ENCODE measurements at places on chromosomes 3 and 15.

DNA sequence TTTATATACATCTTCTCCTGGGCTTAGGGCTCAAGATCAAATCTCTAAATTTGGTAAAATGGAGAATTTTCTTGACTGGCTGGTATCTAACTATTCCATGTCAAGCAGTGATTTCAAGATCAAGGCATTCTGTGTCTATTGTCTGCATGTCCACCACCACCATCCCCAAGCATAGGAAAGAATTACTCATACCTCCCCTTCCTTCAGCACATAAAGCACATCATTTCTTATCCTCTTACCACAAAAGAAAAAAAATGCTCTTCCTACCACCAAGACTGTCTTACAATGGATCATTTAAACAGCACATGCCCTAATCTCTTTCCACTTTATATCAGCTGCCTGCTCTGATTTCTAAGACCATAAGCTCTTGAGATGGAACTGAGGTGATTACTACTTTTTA lies 470.5 kb upstream of the THBS1 start:
- no peak for DNase-seq

DNA sequence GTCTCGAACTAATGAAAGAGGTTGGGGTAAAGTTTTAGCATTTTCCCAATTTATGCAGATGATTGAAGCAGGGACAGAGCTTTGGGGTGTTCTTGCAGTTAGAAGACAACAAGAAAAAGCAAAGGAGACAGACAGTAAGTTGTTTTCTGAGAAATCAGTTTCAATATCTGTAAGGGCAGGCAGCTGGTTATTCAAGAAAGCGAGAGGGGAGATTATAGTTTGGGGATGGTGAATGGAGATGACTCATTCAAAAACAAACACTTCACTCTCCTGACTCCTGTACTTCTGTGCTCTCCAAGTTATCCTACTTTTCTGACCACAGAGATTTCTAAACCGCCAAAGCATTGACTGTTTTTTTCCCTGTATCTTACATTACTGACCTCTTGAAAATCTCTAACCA lies 352.0 kb downstream of the GAP43 start:
- no peak for DNase-seq

- no peak for DNase-seq
Observed at GRCh38 chr3:172138792-172139507, 99.6 kb downstream of the FNDC3B start.

- no peak for DNase-seq
Observed at GRCh38 chr3:43236008-43236407, 50.3 kb upstream of the SNRK start.

DNA sequence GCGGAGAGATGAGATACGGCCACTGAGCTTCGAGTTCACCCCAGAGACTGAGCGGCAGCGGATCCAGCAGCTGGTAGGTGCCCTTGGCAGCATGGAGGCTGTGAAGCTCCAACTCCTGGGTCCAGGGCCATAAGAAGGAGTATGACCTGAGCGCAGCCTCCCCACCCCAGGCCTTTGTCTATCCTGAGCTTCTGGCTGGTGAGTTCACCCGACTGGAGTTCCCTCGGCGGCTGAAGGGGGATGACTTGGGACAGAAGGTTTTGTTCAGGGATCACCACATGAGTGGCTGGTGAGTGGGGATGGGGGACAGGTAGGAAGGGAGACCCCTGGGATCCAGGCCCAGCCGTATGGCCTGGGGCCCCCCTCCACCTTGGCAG lies 2.6 kb downstream of the PPM1M start:
- DNase-seq: no peak

DNA sequence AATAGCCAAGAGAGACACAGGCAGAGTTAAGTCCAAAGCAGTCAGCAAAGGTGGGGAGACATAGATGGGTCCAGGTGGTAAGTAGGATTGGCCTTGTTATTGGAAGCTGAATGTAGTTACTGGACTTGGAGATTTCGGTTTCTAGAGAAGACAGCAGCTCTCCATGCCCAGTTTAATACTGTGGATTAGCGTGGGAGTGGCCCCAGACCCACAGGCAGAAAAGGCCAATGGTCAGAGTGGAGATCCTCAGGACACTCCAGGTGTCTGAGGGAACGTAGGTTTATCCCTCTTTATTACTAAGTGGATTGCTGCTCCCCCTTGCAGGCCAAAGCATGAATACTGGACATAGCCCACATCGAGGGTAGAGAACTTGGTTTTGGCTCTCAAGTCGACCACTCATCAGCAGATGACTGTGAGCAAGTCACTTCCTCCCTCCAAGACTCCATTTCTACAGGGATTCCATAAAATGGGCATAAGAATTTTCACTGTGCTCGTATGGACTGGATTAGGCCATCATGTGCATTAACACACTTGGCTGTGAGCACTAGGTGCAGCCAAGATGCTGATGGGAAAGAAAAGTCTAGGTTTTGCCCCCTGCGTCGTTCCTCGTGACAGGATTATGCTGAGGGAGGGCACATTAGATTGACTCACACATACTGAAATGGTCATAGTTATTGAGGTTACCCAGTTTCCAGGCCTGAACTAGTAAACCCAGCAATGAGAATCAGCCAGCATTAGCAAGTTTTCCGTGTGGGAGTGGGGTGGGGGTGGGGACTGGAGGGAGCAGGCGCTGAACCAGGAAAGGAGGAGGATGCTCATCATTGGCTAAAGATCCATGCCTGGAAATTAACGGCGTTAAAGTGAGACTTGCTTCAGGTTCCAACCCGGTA lies 225.2 kb upstream of the TPRG1 start:
- no peak for DNase-seq

DNA sequence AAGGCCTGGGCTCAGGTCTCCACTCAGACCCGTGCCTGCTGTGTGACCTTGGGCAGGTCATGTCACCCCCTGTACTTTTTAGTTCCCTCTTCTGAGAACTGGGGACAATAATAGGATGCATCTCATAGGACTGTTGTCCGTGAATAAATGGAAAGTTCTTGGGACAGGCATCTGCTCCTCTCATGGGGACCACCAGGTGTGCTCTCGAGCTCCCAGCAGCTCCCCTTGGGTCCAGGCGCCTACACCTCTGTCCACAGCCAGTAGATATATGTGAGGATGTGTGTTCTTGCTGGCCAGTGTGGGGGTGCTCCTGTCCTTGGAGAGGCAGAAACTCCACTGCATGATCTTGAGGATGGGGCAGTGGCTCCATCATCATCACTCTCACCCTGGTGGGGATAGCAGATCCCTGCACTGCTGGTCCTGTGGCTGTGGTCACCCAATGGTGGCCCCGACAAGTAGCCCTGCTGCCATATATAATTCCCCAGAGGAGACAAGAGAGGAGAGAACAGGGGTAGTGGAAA lies 257.6 kb upstream of the TLE3 start:
- DNase-seq: no peak

- DNase-seq: no peak
Observed at GRCh38 chr3:198088421-198088955, 128.5 kb downstream of the LMLN start.

- no peak for DNase-seq
Observed at GRCh38 chr3:45119824-45120358, 26.3 kb downstream of the CDCP1 start.

GRCh38 chr3:124492824-124493223 lies 237.4 kb upstream of the UMPS start:
- DNase-seq: no peak

DNA sequence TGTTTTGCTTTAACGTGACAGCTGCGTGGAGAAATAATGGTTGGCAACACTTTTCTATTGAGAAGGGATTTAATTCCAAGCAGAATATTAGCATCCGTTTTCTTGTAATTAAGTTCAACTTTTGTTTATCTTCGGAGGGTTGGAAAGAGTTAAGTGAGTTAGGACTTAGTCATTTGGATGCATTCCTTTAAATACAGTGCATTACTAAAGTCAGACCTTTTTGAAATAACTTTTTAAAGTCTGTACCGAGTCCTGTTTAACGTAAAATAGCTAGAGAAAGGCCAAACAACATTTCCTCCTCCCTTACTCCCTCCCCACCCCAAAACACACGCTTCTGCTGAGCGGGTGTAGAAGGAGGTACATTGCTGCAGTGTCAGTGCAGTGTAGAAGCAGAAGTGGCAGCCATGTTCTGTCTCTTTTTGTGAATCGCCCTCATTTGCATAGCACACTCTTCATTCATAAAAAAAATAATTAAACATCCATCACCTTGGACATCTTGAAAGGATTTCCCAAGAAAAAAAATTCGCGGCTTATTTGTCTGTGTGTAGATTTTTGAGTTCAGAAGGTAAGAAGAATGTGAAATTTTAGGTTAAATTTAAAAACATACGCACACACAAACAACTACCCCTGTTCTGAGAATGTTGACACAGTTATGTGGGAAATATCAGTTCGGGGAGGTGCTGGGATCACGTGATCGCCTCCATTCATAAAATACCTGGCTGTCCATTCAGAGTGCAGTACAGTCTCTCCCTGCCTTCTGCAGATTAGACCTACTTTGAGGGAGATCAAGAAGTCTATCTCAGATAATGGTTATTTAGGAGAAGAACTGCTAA lies 1.6 kb downstream of the SPRED1 start:
- peak; percentile 45 for DNase-seq

GRCh38 chr3:73729969-73730440 lies 105.3 kb upstream of the PDZRN3 start:
- DNase-seq: no peak

DNA sequence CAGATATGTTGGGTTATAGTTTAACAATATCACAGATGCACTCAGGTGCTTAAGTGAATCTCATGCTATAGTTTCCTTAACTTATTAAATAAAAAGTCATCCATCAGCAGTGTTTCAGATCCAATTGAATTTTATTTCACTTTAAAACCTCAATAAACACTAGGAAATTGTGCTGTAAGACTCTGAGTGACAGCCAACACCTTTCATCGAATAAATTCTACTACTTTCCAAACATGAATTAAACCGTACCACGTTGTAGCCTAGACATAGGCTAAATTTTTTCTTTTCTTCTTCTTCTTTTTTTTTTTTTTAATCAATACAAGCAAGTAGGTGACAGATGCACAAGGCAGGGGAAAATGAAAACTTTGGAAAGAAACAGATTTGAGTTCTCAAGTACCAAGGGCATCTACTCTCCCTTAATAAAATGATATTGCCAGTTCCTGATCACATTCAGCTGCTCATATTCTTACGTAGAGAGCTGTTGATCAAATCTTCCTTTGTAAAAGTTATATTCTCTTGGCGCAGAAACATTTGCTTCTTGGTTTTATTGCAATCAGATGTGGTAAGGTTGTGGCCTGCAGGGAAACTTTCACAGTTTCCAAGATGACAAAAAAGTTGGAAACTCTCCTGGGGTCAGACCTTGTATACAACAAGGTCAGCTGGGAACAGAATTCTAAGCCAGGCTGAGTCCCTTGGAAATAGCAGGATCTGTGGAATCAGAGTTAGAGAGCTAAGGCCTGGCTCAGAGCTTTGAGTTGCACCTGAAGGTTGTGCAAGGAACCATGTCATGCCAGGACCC lies 147.7 kb downstream of the CD47 start:
- DNase-seq: no peak

GRCh38 chr15:68559345-68560310 lies 19.2 kb upstream of the CORO2B start:
- DNase-seq: peak; percentile 55

GRCh38 chr15:57327985-57328471 lies 48.3 kb upstream of the CGNL1 start:
- no peak for DNase-seq

DNA sequence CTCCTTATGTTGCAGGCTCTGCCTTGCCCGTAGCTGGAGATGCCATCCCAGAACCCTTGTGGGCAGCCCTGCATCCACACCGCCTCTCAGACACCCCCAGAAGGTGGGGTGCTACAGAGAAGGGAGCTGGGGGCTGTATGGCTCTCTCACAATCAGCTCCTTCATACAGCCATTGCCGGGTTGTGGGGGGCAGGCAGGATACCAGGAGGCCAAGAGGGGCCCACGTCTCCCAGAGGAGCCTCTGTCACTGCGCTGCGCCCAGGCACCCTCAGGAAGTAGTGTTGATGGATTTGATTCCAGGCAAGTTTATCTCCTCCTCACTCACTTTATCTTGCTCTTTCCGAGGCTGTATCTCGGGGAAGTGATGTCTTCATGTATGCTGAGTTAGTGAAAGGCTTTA lies 171.6 kb downstream of the CHDH start:
- no peak for DNase-seq

GRCh38 chr15:99447497-99448371 lies 118.0 kb upstream of the MEF2A start:
- DNase-seq: no peak

GRCh38 chr15:27094235-27094634 lies 123.3 kb downstream of the GABRG3 start:
- no peak for DNase-seq

GRCh38 chr15:73555080-73555479 lies 78.1 kb downstream of the NPTN start:
- DNase-seq: no peak

DNA sequence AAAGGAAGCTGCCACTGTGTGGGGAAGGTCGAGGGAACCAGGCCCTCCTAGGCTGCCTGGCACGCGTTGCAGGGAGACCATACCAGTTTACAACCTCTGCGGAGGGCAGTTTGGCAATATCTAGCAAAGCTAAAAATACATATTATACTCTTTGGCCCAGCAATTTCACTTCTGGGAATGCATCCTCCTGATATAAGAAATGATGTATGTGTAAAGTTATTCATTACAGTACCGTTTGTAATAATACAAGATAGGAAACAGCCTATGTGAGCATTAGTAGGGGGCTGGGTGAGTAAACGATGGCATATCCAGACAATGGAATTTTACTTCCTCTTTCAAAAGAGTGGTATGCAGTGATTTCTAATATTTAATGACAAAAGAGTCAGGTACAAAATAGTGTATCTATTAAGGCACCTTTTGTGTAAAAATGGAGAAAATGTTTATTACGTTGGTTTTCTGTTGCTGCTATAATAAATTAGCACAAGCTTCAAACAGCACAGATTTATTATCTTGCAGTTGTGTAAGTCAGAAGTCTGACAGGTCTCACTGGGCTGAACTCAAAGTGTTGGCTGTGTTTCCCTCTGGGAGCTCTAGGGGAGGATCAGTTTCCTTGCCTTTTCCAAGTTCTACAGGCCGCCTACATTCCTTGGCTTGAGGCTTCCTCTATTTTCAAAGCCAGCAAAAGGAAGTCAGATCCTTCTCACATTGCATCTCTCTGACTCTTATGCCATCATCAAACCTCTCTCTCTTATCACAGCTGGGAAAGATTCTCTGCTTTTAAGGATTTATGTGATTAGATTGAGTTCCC lies 9.0 kb downstream of the APOD start:
- DNase-seq: no peak

- no peak for DNase-seq
Observed at GRCh38 chr3:72100080-72100511, 315.1 kb upstream of the PROK2 start.

All from central memory CD4-positive, alpha-beta T cell (primary cell).